ENCODE measurements at places on chromosomes 4 and X.

DNA sequence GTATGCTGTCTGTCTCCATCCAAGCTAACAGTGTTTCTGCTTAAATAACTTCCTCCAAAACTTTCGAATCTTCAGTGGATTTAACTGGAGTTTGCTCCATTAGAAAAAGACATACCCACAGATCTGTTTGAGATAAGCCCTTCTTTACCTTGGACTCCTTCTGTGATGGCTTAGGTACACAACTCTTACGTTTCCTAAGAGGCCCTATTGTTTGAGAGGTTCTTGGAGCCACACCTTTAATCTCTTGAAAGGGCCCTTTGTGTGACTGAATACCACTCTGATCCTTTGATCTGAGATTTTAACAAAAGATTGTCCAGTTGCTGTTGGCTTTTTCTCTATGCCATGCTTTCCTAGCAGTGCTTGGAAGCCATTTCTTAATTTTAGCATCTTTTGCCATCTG lies 92.5 kb downstream of the AKAP4 start:
- no peak for DNase-seq

DNA sequence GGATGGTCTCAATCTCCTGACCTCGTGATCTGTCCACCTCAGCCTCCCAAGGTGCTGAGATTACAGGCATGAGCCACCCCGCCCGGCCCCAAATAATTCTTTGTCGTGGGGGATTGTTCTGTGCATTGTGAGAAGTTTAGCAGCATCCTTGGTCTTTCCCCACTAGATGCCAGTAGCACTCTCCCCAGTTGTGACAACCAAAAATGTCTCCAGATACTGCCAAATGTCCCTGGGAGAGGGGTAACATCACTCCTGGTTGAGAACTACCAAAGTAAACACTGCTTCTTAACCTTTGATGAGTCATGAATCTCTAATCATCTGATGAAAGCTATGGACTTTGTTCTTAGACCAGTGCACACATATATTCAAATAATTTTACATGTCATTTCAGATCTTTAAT lies 90.7 kb upstream of the BRS3 start:
- no peak for DNase-seq

DNA sequence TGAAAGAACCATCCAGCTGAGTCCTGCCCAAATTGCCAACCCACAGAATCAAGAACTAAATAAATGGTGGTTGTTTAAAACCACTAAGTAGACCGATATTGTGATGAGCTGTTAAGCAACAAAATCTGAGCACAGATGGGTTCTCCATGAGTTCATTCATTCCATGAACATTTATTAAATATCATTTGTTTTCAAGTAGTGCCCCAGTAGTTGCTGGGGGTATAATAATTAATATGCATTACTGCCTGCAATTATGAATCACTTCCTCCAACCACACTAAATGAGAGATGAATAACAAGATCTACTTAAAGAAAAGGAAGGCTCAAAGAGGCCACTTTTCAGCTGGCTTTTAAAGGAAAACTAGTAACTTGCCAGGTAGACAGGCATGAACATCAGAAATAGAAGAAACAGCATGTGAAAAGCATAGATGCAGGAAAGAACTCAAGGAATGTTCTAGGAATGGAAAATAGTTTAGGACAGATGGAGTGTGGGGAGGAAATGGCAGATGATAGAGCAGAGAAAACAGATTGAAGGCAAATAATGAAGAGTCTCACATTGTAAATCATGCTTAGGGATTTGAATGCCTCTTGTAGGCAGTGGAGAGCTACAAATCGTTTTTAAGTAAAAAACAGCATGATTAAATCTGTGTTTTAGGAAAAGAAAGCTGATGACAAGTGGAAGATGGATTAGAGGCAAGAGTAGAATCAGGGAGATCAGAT lies 641.7 kb upstream of the DIPK2B start:
- DNase-seq, result no peak

- DNase-seq, result no peak
Measured at GRCh38 chr4:73646117-73646516, 25.9 kb upstream of the RASSF6 start.

DNA sequence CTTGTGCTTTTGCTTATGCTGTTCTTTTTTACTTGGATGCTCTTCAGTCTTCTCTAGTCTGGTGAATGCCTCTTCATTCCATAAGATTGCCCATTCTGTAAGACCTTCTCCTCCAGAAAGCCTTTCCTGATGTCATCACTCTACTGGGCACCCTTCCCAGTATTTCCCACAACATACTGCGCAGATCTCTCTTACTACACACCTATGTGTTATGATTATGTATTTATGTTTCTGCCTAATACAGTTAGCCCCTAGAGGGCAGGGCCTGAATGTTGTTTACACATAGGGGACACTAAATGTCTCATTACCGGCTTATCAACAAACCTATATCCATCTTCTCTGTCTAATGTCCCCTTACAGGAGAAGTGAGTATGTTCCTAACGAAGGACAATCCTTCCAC lies 21.1 kb downstream of the AIFM1 start:
- peak; percentile 15 for DNase-seq

DNA sequence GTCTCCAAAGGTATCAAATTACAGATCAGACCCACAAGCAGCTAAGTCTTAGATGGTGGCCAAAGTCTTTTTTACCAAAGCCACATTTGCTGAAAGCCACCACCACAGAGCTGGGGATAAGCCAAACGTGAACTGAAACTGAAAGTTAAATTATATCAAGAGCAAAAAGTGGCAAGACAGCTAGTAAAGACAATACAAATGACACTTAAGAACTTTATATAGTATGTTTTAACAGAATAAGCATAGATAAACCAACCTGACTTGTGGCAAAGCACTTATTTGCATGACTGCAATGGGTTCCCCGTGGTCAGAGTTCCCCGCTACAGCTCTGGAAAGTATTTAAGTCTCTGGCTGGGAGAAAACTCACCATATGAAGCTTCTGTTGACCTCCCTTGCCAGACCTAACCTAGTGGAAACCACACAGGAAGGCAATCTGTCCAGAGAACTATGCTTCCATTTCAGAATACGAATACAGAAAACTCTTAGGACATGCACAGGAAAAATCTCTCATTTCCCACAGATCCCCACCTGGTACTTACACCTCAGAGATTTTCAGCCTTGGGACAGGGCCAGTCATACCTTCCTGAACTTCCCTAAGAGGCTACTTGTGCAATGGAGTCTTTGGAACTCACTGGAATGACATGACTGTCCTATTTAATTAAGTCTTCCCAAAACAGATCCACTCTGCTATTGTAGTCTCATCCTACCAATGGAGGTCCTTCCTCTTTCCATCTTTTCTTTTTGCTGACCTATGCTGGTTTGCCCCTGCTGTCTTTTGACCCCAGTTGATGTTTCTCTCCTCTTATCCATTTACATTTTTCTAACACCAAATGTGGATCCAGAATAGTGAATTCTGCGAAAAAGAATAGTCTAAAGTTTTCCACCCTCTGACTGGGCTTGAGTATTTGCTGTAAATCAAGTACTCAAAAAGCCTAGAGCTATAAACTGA lies 225.1 kb downstream of the NR3C2 start:
- no peak for DNase-seq

DNA sequence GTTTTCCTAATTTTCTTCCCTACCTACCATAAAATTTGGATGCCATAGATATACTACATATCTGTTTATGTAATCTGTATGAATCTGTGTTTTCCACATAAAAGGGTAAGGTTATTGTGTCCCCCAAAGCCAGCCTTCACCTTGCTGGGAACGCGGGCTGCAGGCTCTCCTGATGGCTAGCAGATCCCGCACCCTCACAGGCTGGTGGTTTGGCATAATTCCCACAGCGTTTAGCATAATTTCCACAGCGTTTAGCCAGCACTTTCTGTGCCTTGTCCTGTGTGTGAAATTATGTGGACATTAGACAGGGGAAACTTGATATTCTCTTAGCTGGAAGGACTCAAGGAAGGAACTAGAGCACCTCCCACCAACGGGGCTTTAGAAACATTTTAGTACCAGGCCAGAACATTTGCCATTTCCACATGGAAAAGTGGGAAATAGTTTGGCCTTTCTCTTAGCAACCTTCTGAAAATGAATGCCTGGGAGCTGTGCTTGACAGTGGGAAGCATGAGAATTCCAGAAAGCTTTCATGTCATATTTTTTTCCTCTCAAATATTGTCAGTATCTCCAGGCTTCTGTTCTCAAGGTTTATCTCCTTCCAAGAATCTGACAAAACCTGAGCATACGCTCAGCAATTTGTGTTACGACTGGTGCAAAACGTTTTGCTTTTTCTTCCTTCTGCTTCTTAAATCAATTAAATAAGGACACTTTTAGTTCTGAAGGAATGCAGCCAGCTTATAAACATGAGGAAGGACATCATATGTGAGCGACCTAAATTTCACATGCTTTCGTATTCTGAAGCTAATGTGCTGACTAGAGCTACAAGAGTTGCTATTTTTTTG lies 67.9 kb downstream of the STK32B start:
- no peak for DNase-seq

DNA sequence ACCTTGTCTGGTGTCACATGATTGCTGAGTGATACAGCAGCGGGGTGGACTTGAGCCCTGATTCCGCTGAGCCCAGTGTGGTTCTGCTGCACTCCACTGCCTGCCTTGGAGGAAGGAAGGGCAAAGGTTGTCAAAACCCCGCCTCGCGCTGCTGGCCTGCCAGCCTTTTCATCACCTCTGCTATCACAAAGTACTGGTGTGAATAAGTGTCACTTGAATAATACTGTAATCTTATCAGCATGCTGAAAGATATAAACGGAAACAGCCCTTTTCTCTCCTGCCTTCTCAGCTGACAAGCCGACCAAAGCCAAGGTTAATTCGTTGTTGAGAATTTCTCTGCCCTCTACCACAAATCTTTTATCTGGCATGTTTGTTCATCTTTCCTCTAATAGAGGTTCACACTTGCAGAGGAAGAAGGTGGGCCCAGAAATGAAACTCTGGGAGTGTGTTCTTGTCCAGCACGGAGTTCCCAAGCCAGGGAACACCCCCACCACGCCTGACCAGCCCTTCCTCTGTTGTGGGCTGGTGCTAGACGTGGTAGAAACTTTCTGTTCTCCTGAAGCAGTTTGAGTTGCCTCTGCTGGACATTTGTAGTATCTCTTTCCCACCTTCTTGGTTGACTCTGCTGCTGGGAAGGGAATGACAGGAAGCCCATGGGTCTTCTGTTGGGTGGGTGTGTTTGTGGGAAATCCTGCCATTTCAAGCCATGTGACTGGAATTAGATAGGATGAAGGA lies 21.5 kb downstream of the FHDC1 start:
- peak; percentile 76 for DNase-seq

- DNase-seq, result no peak
Measured at GRCh38 chrX:79138658-79139241, 5.7 kb upstream of the GPR174 start.

DNA sequence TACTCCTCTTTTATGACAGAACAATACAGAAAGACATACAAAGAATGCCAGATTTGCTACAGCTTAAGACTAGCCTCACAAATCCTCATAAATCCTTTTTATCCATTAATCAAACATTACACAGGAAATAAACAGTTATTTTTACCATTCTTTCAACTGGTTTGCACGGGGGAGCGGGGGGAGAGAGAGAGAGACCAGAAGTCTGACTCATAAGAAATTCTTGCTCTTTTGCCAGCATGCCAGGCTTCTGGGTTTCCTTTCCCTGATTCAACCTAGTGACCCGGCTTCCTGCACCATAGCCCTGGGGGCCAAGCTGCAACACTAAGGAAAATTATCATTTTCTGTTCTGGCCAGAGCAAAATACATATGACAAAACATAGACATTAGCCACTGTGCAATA lies 6.8 kb upstream of the RRAGB start:
- no peak for DNase-seq

GRCh38 chrX:154779261-154779660 lies 16.6 kb downstream of the DKC1 start:
- DNase-seq, result no peak
